ENCODE measurements at places on chromosomes 1 and 21.

DNA sequence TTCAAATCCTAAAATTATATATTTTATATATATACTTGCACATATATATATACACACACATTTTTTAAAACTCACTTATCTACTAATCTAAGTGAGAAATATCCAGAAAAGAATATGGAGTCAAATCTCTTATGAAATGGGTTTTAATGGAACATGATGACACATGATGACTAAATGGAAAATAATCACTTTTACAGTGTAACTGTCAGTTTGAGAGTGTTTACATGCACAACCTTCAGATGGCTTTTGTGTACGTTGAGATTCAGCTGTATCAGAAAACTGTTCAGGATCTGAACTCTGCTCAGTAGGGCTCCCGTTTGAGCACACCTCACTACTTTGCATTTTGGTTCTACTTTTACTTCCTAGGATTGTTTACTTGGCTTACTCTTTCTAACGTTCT lies 189.8 kb downstream of the DNAH14 start:
- no peak for DNase-seq

DNA sequence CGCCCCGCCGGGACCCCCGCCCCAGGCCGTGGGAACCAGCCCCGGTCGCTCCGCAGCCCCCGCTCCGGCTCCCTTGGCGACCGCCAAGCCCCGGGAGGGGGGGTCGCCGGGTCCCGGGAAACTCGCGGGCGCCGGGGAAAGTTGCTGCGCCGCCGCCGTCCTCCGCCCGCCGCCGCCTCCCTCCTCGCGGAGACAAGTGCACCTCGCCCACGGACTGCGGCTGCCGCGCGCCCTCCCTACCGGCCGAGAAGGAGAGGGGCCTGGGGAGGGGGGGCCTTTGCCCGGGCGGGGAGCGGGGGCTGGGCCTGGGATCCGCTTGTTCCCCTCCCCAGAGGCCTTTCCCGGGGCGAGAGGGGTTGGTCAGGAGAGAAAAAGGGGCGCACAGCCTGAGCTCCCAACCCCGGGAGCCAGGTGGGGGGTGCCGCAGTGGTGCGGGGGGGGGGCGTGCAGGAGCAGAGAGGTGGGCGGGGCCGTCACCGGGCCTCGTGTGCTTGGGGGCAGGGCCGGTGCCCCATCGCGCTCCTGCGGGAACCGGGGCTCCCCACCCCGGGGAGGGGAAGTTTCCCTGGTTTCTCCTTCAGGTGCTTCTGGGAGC lies 592 bp downstream of the AGRN start:
- DNase-seq = no peak

DNA sequence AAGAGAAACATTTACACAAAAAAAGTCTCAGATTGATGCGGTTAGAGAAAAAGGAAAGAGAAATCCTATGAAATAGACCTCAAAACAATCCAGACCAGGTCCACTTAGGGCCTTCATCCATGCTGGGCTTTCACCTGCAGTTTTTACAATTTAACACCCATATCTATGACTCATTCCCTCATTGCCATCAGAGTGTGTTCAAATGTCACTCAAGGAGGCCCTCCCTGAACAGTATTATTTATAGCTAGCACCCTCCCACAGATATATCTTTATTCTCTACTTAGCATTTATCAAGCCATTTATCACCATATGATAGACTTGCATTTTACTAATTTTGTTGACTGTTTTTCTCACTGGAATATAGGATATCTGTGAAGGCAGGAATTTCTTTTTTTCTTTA lies 824 bp upstream of the KRTAP21-3 start:
- no peak for DNase-seq

DNA sequence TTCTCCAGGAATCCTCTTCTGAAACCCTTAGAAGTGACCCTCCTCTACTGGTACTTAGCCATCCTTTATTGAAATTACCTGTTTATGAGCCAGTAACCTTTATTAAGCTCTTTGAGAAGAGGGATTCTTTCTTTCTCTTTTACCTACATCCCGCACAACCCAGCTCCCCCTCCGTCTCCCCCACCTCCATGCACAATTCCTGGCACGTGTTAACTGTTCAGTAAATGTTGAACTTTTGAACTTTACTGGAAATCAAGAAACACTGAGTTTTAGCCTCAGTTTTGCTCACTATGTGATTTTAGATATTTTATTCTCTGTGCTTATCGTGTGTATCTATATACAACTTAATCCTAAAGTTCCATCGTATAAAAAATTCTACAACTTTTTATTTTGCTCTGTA lies 1.8 kb downstream of the TMED5 start:
- DNase-seq = no peak

DNA sequence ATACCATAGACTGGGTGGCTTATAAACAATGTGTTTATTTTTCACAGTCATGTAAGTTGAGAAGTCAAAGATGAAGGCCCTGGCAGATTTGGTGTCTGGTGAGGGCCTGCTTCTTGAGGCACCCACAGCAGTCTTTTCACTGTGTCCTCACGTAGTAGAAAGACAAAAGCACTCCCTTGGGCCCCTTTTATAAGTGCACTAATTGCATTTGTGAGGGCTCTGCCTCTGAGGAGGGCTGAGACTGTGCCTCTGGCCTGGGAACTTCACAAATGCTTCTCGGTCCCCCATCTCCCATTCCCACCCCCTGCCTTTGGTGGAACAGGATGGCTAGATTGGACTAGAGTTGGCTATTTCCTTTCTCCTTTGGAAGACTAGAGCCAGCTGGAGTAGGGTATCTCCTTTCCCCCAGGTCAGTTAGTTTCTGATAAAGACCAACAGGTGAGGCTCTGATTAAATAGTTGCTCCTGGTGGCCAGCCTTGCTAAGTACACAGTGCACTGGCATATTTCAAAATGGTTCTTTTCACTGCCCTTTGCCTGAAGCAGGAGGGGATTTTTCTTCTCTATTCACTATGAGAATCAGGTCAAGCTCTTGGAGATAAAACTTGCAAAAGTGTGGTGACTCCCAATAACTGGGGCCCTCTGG lies 82.9 kb downstream of the PLPPR4 start:
- DNase-seq = no peak

GRCh38 chr1:51912881-51913280 lies 34.4 kb upstream of the NRDC start:
- no peak for DNase-seq

DNA sequence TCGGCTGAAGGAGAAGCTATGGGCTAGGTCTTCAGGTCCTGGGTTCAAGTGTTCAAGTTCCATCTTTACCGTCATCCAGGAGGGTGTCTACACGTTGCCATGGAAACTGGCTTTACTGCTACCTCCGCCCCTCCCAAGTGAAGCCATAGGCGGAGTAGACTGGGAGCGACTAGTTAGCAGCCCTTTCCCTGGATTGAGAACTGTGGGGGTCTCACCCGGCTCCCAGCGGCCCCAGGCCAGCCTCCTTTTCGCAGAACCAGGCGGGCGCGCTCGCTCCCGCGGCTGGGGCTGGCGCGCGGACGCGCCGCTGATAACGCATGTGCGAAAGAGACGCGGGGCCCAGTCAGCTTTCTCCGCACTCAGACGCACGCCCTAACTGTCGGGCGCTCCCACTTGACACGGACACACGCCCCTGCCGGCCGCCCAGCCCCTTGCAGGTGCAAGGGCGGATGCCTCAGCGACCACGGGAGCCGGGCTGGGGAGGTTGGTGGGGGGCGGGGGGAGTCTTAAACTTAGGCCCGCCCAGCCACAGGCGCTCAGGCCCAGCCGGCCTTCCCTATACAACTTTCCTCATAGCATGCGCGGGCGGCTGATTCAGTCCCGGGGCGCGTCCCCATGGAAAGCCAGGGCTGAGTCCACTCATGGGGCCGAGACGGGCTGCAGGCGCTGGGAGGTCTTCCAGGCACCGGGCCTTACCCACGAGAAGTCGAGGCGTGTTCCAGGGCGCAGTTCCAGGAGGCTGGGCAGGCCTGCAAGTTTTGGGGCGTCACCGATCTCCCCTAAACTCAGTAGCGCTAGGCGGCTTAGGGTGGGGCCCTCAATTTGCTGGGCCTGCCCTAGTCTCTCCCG lies 7.4 kb downstream of the EFNA4 start:
- peak; percentile 82 for DNase-seq

DNA sequence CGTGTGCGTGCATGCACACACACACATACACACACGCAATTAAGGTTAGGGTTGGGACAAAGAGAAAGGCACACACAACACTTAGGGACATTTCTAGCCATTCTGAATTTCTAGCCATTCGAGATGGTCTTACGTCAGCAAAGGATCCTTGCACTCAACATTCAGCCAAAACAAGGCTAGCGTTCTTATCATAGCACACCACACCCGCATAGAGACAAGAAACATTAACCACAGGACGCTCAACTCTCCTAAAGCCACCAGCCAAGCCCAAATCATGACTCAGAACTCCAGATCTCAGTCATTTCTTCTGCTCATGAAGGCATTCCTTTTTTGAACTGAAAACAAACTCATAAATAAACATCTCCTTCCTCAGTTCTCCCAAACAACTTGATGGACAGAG lies 106.8 kb downstream of the LMO4 start:
- peak; percentile 31 for DNase-seq

GRCh38 chr1:24316645-24317044 lies 2.5 kb upstream of the GRHL3 start:
- no peak for DNase-seq

DNA sequence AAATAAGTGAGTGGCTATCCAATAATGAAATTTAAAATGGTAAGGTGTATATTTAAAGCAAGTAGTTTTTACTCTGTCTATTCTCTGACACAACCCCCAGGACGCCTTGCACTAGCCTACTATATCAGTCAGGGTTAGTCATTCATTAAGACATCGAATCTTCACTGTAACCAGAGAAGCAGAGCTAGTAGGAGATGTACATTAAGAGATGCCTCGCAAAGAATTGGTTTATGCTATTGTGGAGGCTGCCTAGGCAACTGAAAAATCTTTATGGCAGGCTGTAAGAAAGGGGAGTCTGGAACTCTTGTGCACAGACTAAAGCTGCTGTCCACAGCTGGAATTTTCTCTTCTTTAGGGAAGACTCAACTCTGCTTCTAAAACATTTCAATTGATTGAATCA lies 28.8 kb downstream of the NTNG1 start:
- no peak for DNase-seq

DNA sequence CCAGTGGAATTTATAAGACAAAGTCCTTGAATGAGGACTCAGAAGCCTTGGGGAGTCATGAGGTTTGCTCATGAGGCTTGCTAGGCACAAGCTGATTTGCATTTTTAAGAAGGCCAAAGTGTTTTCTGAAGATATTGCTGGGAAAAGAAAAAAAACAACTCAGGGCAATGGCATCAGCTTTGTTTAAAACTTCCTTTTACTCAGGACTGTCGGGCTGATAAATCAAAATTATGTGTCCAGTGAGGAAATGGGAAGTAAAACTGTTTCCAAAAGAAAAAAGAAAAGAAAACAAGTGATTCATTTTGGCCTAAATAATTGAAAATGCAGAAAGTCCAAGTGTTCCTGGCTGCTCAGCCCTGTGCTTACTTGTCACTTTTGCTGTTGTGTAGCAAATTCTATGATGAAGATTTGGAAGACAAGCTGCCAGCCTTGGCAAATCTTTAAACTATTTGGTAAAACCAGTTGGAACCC lies 282.4 kb downstream of the HLX start:
- peak; percentile 30 for DNase-seq

- no peak for DNase-seq
Measured at GRCh38 chr1:18924221-18924691, 21.9 kb upstream of the ALDH4A1 start.

DNA sequence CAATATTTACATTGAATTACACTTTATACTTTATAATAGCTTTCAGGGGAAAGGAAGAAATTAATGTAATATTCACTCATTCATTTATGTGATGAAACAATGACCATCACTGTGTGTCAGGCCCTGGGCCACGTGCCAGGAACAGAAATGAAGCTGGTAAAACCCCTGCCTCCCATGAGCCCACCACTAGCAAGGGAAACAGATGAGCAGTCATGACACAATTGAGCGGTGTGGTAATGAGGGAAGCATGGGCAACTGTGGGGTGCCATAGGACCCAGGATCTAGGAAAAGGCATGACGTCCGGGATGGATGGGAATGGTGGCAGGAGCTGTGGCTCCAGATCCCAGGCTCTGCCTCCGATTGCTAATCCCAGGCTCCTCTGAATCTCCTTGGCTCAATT lies 17.0 kb upstream of the SLC5A9 start:
- DNase-seq = no peak

- peak; percentile 94 for DNase-seq
Measured at GRCh38 chr1:168121401-168122011, 15.2 kb downstream of the GPR161 start.

- no peak for DNase-seq
Measured at GRCh38 chr1:231731268-231731667, 104.7 kb downstream of the DISC1 start.

- no peak for DNase-seq
Measured at GRCh38 chr1:109508873-109509175, 703 bp downstream of the AMIGO1 start.

- DNase-seq = peak; percentile 19
Measured at GRCh38 chr1:82978461-82979324, 1020.2 kb downstream of the TTLL7 start.

GRCh38 chr1:174153085-174153824 lies 6.1 kb upstream of the RABGAP1L start:
- no peak for DNase-seq

DNA sequence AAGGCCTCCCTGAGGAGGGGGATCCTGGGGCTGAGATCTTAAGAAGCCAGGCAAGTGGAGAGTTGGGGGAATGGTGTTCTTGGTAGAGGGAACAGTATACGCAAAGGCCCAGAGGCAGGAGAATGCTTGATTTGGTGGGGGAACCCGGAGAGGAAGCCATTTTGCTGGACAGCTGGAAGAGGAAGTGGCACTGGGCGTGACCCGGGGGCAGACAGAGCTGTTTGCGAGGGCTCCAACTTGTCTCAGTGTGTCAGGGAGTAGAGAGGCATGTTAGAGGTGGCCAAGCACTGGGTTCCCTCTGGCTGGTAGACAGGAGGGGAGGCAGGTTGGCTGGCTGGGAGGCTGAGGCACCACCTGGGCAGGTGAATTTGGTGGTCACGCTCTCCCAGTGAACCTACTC lies 96.3 kb upstream of the ACTL8 start:
- DNase-seq = no peak

DNA sequence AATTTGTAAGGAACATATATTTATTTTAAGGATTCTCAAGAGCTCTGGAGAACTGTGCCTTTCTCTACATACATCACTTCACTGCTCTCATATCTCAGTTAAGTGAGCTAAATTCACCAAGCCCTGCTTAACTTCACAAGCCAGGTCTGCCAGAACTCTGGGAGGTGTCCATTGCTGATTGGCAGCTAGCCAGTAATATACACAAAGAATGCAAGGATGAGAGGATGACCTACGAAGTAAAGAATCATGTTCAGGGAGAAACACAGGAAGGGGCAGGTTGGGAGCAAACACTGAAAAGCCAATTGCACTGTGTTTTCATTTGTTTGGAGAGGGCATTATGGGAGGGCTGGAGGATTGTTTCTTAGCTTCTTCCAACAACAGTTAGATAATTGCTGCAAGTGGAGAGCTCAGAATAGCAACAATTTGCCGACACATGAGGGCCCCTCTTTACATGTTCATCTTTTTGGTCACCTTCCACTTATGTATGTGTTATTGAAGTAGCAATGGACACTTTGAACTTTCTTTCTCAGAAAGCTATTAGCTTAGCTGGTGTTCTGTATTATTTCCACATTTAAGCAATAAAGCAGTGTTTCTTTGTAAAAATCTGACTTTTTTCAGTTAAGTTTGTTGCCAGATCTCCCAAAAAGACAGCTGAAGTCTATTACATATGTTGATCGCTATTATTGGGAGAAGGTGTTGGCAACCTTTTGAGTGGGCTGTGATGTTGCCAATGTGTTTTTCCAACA lies 254.8 kb downstream of the LTN1 start:
- DNase-seq = peak; percentile 92

GRCh38 chr1:237032029-237032428 lies 10.0 kb upstream of the RYR2 start:
- peak; percentile 60 for DNase-seq

- peak; percentile 41 for DNase-seq
Measured at GRCh38 chr1:11478571-11479374, at the start of gene DISP3. DISP3 (plus strand) TSS chr1:11479155; CDS start chr1:11500993, 21,838 bp downstream.

Measured in umbilical cord (tissue), 2 donors.